ENCODE measurements at places on chromosomes 11 and 22. TPM values are rescaled to one million over a fixed set of nuclear protein-coding genes. Genes with fewer than 3 reads are reported as not detected.

GRCh38 chr11:94528551-94528950, 15.2 kb upstream of the FUT4 start:
- DNase-seq: no peak

DNA sequence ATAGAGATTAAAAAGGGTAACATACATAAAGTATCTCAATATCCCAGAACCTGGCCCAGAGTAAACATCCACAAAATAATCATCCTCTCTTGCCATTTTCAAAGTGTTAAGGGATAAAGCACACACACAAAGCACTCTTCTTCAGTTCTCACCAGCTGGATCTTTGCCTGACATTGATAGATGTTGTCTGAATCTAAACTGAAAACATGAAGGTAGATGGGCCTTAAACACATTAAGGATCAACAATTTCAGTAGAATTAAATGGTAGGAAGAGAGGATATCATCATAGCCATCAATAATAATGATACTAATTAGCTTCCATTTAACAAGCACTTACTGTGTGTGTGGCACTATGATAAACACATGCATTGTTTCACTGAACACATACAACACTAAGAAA, 261.1 kb downstream of the OPCML start:
- DNase-seq: no peak

DNA sequence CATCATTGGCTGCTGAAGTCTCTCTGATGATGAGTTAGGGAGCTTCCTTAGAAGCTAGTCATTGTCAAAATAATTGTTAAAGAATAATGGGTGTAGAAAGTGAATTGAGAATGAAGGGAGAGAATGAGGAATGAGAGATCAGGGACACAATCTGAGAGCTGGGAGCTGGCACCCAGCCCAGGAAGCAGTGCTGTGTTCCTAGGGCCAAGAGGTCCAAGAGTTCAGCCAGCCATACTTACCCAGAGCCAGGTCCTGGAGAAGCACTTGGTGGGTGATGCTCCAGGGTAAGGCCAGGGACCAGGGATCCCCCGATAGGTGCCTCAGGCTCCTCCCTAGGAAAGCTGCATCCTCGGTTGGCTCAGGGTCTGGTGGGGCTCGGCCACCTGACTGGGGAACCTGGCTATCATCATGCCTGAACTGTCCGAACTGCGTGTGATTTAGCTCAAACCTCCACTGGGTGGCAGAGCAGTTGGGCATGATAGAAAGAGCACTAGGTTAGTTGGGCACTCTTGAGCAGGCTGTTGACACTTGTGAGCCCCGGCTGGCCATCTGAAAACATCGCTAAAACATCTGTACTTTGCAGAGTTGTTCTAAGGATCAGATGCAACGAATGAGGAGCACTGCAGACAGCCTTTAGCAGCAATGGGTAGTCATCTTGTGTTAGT, 123.9 kb upstream of the NCAM1 start:
- DNase-seq: no peak

DNA sequence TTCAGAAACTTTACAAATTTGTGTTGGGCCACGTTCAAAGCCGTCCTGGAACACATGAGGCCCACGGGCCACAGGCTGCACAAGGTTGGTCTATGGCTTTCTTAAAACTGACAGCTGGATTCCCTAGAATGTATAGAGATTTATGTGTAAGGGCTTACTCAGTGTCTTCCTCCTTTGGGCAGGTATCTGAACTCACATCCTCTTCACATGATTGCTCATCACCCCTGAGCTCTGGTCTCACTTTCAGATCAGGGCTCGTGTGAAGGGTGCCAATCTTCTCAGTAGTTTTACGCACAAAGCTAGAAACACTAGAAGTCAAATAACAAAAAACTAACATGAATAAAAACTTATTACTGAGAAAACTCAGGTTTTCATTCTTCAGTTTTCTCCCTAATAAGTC, 27.1 kb downstream of the HPS5 start:
- DNase-seq: no peak

GRCh38 chr22:46830841-46831240, 68.4 kb downstream of the TBC1D22A start:
- no peak for DNase-seq

- DNase-seq: no peak
Measured at GRCh38 chr22:37803639-37804351, 3.9 kb upstream of the GCAT start.

- DNase-seq: no peak
Measured at GRCh38 chr11:111347723-111348115, 31.4 kb downstream of the POU2AF1 start.

GRCh38 chr11:45554230-45554967, 111.0 kb downstream of the CHST1 start:
- no peak for DNase-seq

DNA sequence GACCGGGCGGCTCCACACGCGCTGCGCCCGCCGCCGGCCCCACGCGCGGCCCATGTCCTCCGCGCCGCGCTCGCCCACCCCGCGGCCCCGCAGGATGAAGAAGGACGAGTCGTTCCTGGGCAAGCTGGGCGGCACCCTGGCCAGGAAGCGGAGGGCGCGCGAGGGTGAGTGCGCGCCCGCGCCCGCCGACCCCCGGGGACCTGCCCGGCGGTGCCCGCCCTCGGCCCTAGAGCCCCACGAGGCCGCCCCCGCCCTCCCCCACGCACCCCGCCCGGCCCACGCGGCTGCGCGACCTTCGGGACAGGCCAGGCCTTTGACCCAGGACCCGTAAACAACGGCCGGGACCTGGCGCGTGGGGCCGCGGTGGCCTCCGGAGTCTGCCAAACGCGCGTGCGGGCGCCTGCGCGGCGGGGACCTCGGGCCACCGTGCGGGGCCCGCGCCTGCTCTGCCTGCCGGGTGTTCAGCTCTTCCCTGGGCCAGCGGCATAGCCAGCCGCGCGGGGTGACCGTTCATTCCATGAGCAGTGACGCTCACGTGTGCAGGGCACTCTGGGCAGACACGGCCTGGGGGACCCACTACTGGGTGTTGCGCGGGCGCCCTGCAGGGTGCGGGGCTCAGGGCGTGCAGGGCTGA, at the start of gene PARVB:
Gene PARVB (plus strand): TSS at position 15 of the 634 bp plus-strand sequence. CDS start 38 bp downstream, at position 53.
- no peak for DNase-seq

DNA sequence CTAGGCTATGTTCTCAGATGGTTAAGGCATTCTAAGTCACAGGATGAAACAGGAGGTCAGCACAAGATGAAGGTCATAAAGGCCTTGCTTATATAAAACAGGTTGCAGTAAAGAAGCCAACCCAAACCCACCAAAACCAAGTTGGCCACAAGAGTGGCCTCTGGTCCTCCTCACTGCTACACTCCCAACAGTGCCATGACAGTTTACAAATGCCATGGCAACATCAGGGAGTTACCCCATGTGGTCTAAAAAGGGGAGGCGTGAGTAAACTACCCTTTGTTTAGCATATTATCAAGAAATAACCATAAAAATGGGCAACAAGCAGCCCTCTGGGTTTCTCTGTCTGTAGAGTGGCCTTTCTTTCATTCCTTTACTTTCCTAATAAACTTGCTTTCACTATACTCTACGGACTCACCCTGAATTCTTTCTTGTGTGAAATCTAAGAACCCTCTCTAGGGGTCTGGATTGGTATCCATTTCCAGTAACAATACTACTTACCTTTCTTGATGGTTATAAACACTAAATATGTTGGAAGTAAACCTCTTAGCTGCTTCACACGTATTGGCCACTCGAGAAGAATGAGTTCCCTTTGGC, 1237.9 kb downstream of the FAM181B start:
- no peak for DNase-seq

LYVE1 gene
- total RNA-seq: 19.7 TPM

CARD16 gene
- total RNA-seq: 22.8 TPM

CBY1 gene
- total RNA-seq: 43.2 TPM

BCO2 gene
- total RNA-seq: 27.2 TPM
